Kidney tubule cell (primary cell): ENCODE measurements at places on chromosomes 1 and 21.

DNA sequence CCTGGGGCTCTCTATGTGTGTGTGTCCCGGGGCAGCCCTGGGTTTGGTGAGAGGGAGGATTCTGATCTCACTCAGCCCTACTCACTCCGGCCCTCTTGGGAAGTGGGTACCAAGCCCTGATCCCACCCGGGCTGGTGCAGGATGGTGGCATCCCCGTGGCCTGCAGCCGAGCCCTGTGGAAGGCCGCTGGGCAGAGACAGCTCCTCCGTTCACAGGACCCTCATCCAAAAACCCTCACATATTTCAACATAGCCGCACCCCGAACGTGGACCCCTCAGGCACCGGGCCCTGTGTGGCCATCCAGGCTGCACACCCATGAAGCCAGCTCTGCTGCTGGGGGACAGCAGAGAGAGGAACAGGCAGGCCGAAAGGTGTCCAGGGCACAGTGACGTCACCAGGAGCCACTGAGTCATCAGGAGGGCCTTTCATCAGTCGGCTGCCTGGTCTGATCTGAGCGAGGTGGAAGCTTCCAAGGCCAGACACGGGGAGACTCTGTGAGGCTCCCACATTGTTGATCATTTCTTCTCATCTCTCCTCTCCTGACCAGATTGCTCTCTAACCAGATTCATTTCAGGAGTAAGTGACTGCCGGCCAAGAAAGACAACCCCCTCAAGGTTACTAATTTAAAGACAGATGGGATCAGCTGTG is 16.2 kb upstream of the GPR157 start:
- peak; percentile 41 for DNase-seq

DNA sequence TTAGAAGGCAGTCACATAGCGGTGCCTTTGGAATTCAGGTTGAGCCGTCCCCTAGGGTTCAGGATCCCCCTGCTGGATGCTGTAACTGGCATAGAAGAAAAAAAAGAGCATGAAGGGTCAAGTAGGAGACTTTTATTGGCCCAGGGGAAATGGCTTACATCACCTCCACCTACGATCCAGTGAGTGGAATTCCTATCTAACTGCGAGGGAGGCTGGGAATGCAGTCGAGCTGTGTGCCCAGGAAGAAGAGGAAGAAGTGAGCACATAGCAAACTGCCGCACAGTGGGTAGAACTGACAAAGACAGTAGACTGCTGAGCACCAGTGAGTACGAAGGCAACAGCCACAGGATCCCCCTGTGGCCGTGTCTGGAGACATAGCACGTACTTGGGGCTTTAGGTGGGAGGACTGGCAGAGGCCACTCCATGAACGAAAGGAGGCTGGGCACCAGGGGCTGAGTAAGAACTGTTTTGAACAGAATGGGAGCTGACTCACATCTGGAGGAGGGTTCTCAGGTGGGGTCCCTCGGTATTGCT is 79.2 kb downstream of the RNF220 start:
- DNase-seq, result peak; percentile 10

DNA sequence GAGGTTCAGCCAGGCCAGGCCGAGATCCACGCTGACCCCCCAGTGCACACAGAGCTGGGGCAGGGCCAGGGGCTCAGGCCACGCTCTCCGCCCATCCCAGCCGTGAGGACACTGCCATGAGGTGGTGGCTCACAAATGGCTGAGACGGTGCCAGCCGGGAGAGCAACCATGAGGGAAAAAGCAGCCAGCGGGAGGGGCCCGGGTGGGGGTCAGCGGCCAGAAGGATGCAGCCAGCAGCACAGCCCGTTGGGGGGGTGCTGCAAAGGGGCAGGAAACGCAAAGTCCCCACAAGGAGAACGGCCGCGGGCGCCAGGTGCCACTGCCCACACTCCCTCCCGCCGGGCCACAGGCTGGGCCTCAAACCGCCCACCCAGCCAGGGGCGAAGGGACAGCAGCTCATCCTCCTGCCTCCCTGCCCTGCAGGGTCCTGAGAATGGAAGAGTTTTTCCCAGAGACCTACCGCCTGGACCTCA is 8.3 kb downstream of the TTLL10 start:
- no peak for DNase-seq

- DNase-seq, result no peak
These were observed 47.9 kb upstream of the PLXNA2 start for GRCh38 chr1:208291923-208292711.

DNA sequence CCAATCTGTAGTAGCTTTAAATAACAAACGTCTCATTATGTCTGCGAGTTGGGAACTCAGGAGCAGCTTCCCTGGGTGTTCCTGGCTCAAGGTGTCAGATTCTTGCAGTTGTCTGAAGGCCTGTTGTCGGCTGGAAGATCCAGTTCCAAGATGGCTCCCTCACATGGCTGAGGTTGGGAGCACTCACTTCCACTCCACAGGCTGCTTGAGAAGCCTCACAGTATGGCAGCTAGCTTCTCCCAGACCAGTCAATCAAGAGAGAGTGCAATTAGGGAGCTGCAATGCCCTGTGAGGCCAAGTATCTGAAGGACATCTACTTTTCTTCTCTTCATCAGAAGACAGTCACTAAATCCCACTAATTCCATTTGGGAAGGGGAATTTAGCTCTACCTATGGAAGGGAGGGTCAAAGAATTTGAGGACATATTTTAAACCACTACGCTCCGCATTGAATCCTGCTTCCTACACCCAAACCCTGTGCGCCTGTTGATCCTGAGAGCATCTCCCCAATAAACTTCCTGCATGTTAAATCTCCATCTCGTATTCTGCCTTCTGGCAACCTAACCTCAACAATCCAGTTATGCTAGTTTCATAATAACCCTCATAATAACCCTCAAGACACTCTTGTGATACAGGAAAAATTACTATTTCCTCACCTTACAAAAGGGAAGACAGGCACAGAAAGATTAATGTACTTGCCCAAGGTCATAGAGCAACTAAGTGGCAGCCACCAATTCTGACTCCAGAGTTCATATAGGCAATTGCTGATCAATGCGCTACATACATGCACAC is 3.6 kb upstream of the VPS26C start:
- DNase-seq, result no peak

- peak; percentile 35 for DNase-seq
These were observed 3.4 kb downstream of the S100A10 start for GRCh38 chr1:151990058-151990855.

DNA sequence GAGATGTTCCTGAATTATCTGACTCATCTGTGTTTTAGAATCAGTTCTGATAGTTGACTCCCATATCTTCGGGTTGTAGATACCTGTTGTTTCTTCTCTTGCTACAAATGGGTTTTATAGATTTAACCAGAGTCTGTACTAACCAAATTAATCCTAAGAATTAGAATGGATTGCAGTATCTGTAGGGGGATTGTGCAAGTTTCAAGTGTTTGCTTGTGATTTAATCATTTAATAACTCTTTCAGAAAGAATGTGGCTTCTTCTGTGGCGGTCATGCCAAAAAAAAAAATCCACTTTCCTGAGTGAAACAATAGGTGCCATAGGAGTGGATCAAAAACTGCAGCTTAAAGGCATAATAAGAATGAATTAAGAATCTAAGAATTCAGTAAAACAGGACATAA is 9.4 kb downstream of the IPO9 start:
- no peak for DNase-seq

GRCh38 chr1:3217181-3217641 is 148.2 kb downstream of the PRDM16 start:
- no peak for DNase-seq

GRCh38 chr1:221709854-221710253 is 32.0 kb downstream of the DUSP10 start:
- DNase-seq, result no peak

DNA sequence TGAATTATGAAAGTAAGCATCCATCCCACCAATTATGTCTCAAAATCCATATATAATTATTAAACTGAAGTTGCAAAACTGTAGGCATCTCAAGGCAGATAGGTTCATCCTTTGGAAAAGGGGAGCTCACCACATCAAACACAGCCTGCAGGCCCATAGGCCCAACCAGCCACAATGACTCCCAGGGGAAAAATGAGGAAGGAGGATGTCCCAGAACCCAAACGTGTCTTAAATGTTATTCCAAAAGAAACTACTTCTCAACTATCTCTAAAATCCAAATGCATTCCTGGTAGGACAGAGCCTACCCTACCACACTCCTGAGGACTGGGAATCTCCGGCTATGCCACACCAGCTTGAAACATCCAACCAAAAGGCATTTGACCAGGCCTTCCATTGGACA is 12.8 kb downstream of the TIAM1 start:
- no peak for DNase-seq

- no peak for DNase-seq
These were observed 8.3 kb downstream of the CFHR2 start for GRCh38 chr1:196951711-196952394.

GRCh38 chr1:87202922-87203655 is 125.6 kb upstream of the LMO4 start:
- DNase-seq, result no peak

GRCh38 chr1:206829282-206829681 is 36.1 kb upstream of the IL20 start:
- DNase-seq, result no peak

GRCh38 chr1:1020000-1020404 is at the start of gene AGRN:
Gene AGRN, plus strand, starts transcription at chr1:1020120. Its CDS starts 53 bp downstream, at chr1:1020173.
- DNase-seq, result no peak

- DNase-seq, result peak; percentile 11
These were observed 51.2 kb downstream of the DIP2A start for GRCh38 chr21:46509741-46510502.

- DNase-seq, result peak; percentile 26
These were observed 73.8 kb downstream of the MRPL37 start for GRCh38 chr1:54273795-54274163.

GRCh38 chr1:89687254-89687653 is 54.3 kb downstream of the LRRC8C start:
- peak; percentile 5 for DNase-seq

DNA sequence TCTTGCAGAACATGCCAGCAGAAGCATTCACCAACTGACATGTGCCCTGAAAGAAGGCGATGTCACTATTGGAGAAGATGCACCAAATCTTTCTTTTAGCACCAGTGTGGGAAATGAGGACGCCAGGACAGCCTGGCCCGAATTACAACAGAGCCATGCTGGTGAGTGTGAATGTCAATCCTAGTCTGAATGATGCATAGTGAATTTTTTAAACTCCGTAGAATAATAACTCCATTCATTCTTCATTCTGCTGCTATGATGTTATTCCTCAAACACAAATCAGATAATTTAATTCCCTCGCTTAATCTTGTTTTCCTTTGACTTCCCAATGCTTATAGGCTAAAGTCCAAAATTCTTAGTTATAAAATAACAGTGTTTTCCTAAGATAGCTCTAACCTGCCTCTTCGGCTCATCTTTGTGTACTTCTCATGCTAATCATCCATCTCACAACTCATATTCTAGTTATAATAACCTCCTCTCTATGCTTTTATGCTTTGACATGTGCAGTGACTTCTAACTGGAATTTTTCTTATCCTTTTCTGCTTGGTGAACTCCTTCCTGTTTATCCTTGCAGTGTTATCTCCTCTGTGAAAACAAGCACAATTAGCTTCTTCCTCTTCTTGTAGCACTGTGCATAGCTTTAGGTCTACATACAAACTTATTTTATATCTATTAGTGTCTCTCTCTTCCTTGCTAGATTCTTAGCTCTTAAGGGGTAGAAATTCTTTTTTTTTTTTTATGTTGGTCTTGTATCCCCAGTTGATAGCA is 14.4 kb downstream of the SDCCAG8 start:
- no peak for DNase-seq

GRCh38 chr1:17643861-17644703 is 104.6 kb downstream of the ARHGEF10L start:
- no peak for DNase-seq

GRCh38 chr1:231724876-231725647 is 98.5 kb downstream of the DISC1 start:
- peak; percentile 48 for DNase-seq
